Fibroblast of skin of right quadriceps (primary cell): ENCODE measurements at places on chromosomes 4 and X.
A peak's percentile ranks its signal among the peaks of the same experiment; 100 is the strongest.

DNA sequence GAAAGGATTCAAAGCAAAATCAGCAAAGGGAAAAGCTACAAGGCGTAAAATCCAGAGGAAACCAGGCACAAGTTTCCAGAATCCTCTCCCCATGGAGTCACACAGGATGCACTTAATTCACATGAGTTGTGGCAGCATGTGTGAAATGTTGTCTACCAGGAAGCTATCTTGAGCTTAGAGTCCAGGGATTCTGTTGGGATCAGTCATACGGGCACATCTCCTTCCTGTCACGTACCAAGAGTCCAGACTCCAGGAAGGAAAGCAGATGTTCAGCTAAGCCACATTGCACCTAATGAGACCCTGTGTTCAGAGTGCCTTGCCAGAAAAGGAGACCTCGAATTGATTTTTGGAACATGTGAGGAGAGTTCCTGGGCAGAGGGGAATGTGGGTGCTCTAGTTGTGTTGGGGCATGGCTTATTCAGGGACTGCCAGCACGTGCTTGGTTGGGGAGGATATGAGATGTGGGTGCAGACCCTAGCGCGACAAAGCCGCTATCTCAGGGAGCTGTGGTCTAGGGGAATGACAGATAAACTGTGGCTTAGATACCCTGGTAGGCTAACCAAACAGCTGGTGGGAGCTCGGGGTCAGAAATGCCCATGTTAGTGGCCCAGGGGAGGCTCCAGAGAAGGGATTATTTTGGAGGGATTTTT lies 70.0 kb downstream of the EVC start:
- peak; percentile 70 for DNase-seq

DNA sequence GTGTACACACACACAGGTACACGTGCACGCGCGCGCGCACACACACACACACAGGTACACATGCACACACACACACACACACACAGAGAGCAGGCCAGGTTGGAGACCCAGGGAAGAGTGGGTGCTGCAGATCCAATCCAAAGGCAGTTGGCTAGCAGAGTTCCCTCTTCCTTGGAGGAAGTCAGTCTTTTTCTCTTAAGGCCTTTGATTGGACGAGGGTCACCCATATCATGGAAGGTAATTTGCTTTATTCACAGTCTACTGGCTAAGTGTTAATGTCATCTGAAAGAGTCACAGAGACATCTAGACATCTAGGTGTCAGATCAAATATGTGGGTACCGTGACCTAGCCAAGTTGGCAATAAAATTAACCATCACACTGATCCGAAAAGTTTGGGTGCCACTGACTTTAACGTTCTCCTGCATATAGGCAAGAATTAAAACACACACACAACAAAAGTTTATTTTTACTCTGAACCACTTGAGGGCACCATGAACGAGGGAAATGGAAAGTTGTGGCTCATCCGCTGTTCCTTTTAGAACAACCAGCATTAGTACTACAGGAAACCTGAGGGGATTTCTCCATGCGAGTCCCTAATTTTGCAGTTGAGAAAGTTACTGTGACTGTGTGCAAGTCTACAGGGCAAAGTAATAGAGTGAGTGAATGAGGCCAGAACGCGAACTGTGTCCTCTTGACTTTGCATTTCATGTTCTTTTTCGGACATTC lies 66.0 kb upstream of the STOX2 start:
- DNase-seq = no peak

GRCh38 chrX:3204606-3205005 lies 141.8 kb downstream of the MXRA5 start:
- DNase-seq = no peak

- DNase-seq = no peak
Measured at GRCh38 chr4:4432341-4433125, 45.6 kb downstream of the NSG1 start.

GRCh38 chr4:173802662-173803022 lies 272.6 kb upstream of the HAND2 start:
- no peak for DNase-seq

DNA sequence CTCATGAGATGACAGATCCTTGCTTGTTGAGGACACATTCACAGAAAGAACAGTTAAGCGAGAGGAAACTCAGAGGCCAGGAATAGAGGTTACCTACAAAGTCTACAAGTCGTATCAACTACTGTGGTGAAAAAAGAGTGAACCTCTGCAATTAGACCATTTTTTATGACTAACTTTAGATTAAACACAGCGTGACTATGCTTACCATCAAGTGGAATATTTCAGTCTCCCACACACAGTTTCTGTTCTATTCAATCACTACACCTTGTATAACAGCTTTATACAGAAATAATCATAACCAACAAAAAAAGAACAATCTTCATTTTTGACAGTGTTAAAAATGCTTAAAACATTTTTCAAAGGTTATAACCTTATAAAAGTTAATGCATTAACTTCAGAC lies 46.6 kb downstream of the ADAMTS3 start:
- DNase-seq = no peak

DNA sequence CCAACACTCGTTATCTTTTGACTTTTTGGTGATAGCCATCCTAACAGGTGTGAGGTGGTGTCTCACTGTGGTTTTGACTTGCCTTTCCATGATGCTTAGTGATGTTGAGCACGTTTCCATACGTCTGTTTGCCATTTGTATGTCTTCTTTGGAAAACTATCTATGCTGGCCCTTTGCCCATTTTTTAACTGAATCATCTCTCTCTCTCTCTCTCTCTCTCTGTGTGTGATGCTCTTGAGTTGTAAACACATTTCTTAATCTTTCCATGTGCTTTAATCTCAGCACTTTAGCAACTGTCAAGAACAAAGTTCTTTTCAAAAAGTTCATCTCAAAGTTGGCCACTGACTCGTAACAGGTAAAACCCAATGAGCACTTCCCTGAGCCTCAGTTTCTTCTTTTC lies 10.5 kb downstream of the SORBS2 start:
- no peak for DNase-seq

GRCh38 chrX:106203315-106203714 lies 35.2 kb downstream of the PWWP3B start:
- no peak for DNase-seq

DNA sequence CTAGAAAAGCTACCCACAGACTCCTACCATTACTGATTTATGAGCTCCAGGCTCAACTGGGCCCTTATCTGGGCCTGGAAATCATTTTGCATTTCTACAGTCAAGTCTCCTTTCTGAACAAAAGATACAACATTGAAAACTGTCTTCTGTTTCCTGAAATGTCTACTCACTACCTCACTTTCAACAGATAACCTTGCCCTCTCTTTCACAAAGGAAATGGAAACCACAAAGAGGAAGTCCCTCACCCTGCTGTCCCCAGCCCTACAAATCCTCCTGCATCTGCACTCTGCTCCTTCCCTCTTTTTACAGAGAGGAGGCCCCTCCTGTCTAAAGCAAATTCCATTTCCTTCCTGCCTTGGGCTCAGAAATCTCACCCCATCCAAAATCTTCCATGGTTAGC lies 24.8 kb upstream of the CYBB start:
- DNase-seq = no peak

DNA sequence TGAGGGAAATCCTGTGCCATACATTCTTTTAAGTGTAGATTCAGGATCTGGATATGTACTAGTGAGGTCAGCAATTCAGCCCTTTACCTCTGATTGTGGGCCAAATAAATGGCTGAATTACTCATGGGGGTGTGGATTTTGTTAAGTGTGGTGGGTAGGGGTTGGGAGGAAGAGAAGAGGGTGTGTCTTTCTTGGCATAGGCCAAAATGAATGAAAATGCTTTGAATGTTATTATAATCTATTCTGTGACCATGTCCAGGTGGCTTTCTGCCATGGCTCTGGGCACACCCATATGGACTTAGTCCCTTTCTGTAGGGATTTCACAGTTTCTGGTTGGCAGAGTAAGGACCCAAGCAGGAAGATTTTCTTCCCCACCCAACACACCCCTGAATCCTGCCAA lies 244.3 kb downstream of the CBR4 start:
- DNase-seq = peak; percentile 69

DNA sequence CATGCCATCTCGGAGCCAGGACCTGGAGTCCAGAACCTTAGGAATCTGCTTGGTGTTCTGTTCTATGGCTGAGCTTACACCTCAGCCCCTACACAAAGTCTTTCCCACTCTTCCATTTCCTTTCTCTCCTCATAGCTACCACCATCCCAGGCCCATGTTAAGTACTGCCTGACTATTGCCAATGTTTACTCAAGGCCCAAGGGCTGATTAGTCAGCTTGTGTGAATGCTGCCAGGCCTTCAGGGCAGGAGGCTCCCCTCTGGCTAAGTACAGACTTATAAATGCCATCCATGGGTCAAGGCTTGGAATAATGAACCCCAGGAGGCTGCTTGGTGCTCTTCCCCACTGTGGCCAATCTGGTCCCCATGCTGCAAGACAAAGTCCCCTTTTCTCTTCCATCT lies 411.6 kb upstream of the MAGEB18 start:
- no peak for DNase-seq
